ENCODE measurements at places on chromosomes 5 and 9.

- DNase-seq, result no peak
Observed at GRCh38 chr5:80632700-80633099, 21.8 kb upstream of the MSH3 start.

GRCh38 chr9:109411069-109411761 is 86.9 kb downstream of the PTPN3 start:
- peak; percentile 84 for DNase-seq

DNA sequence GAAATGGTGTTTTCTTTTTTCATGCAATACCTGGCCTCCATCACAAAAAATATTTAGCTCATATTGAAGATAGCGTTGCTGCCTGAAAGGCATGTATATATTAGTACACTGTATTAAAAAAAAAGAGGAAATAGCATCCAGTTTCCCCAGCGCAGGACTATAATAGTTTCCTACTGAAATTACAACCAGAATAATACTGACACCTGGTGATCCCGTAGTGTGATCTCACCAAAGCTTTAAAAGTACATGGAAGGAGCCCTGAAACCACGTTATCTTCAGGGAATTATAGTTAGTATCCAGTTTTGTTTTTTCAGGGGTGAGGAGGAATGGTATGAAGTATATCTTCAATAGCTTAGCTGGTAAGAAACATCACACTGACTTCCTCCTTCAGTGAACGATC is 264.9 kb downstream of the CD180 start:
- no peak for DNase-seq

GRCh38 chr5:31537851-31538250 is 5.8 kb downstream of the C5orf22 start:
- DNase-seq, result no peak

GRCh38 chr9:123725389-123725788 is 204.5 kb downstream of the DENND1A start:
- no peak for DNase-seq

- no peak for DNase-seq
Observed at GRCh38 chr5:33271606-33272005, 169.2 kb upstream of the TARS1 start.

DNA sequence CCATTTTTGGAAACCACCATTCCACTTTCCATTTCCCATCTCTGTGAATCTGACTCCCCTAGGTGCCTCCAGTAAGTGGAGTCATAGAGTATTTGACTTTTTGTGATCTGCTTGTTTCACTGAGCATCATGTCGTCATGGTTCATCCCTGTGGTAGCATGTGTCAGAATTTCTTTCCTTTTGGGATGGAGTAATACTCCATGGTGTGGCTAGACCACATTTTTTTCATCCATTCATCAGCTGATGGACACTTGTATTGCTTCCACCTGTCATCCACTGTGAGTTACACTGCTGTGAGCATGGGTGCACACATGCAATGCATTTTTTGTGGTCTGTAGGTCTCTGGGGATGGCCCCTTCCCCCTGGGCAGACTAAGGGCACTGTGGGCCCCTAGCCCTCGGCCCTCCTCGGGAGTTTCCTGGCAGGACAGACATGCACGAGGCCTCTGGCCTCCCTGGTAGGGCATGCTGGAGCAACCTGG is 115.9 kb downstream of the GADD45G start:
- no peak for DNase-seq

GRCh38 chr5:66558560-66558959 is 37.6 kb upstream of the MAST4 start:
- DNase-seq, result no peak

- DNase-seq, result no peak
Observed at GRCh38 chr5:1751864-1752822, 47.5 kb downstream of the MRPL36 start.

- DNase-seq, result no peak
Observed at GRCh38 chr9:98930792-98931191, 12.9 kb upstream of the COL15A1 start.

GRCh38 chr5:53114988-53115387 is 5.4 kb upstream of the MOCS2 start:
- no peak for DNase-seq

DNA sequence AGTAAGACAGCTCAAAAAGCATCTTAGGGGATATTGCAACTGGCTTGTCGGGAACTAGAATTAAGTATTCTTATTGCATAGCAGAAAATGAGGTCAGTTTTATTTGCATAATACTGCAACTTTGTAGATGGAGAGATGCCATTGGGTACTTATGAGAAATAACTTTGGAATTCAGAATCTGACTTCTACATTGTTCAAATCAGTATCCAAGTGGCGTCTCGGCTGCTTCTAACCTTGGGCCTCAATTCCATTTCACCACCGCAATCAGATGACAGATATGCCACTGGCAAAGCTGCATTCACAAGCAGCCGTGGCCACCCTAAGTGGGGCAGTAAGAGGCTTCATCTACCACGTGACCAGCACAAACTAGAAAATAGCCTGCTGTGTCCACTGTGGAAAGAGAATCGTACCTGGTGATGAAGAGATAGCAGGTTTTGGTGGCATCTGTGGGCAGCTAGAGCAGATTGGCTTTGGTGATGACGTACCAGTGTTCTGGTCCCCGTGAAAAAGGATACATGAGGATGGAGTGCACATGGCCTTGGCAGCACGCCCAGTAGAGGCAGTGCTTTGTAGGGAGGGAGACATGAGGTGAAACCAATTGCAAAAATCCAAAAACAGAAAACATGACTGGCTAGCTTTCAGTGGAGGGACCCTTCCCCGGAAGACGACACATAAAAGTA is 116.6 kb downstream of the KLHL3 start:
- DNase-seq, result no peak

DNA sequence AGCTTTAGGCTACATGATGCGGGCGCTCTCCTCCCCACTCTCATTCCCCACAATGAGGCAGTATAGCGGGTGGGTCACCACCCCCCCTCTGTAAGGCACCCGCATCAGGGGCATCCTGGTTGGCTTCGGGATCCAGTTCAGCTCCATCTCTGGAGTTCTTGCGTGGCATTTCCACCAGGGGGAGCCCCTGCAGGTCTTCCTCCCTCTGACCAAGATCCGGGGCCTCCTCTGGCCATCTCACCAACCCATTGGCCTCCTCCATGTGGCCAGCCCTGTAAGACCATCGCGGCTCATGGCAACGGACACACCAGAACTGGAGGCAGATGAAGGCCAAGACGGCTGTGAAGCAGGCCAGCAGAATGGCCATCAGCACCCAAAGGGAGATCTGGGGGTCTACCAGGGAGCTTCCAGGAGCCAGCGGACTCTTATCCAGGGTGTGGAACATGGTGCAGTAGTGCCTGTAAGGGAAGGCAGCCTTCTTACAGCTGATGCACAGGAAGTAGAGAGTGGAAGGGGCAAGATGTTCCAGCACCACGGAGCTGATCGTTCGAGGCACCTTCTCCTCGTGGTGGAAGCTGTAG is 77.0 kb downstream of the CYFIP2 start:
- peak; percentile 32 for DNase-seq

DNA sequence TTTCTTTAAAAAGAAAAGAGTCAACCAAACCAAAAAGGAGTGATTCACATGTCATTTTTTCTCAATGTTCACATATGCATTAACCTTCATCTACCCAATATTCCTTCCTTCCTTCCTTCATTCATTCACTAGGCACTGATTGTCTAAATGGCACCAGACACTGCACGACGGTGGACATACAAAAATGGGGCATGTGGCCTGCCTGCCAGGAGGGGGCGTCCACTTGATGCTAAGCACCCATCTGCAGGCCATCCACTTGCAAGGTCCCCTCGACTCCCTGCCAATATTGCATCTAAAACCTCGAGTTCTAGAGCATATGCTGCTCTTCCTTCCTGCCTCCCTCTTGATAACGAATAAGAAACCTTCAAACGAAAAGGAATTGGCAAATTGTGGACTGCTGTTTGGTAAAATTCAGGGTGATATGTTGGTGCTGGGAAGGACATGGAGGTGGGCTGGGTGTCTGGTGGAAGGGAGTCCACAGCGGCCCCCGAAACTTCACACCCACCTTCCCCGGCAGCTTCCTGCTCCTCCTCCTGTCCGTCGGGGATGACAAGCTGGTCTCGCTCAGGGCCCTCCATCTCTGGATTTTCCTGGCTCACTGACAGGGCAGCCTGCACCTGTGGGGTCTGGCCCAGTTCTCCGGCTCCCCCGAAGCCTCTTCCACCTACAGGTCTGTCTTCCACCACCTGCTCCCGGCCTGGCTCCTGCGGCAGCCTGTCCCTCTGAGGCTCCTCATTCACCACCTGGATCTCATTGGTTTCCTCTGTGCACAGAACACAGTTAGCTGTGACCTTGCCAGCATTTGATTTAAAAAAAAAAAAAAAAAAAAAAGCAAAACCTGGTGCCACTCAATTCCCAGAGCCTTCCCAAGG is 64.3 kb downstream of the GOLM1 start:
- peak; percentile 79 for DNase-seq

DNA sequence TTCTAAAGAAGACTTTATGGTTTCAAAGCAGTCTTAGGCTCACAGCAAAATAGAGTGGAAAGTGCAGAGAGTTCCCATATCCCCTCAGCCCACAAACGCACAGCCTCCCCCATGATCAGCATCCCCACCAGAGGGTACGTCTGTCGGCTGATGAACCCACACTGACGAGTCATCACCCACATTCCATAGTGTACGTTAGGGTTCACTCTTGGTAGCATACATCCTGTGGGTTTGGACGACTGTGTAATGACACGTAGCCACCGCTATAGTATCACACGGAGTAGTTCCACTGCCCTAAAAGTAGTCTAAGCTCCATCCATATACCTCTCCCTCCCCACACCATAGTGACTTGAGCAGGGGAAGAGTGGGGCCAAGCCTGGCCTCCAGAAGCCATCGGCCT is 135.7 kb upstream of the PHYKPL start:
- DNase-seq, result peak; percentile 83

DNA sequence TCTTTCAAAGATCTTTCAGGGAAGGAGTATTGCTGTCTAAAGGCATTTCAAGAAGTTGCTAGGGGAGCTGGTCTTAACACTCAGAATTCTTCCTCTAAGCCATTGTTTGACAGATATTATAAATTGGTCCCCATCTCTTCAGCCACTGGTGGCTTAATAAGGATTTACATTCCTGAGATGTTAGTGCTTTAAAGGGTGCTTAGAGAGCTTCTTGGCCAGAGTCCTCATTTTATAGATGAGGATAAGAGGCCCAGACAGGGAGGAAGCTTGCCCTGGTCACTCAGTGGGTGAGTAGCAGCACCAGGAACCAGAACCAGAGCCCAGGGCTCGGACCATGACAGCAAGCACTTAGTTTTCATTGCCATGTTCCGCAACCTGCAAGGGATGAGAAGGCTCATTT is 53.2 kb downstream of the GALNT10 start:
- no peak for DNase-seq

- no peak for DNase-seq
Observed at GRCh38 chr5:179255527-179256327, 89.5 kb downstream of the ADAMTS2 start.

GRCh38 chr9:4740388-4740637 is 689 bp downstream of the AK3 start:
- no peak for DNase-seq
